Muscle of leg (tissue), 16 donors: ENCODE measurements at places on chromosomes 5 and 9. TPM values are rescaled to one million over a fixed set of nuclear protein-coding genes. Genes with fewer than 3 reads are reported as not detected.

- peak; percentile 9 for DNase-seq
Observed at GRCh38 chr5:44048276-44048984, 340.8 kb downstream of the FGF10 start.

GRCh38 chr9:90946982-90947381 is 145.4 kb downstream of the SYK start:
- DNase-seq: no peak

PNPLA7 gene
- total RNA-seq: 0.80 TPM

- DNase-seq: no peak
Observed at GRCh38 chr9:114369216-114370130, 18.3 kb downstream of the AKNA start.

DNA sequence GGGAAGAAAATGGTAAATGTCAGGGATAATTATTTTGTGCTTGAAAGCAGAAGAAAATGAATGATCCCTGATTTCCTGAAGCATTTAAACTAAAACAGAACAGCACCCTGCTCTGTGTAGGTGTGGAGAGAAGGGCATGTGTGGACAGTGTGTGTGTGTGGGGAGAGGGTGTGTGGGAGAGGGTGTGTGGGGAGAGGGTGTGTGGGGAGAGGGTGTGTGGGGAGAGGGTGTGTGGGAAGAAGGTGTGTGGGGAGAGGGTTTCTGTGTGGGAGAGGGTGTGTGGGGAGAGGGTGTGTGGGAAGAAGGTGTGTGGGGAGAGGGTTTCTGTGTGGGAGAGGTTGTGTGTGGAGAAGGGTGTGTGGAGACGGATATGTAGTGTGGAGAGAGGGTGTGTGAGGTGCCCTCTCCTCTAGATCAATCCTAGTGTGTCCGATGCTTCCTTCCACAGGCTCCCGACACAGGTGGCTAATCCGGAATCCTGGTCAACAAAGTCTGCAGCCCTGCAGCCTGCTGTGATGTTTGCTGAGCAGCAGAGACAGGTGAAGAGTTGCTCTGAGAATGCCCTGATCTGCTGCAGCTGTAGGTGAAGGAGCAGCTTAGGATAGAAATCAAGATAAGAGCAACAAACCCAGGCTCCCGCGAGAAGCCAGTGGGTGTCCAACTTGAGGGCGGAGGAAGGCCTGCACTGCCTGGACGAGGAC is 15.5 kb downstream of the IRX4 start:
- DNase-seq: no peak

DNA sequence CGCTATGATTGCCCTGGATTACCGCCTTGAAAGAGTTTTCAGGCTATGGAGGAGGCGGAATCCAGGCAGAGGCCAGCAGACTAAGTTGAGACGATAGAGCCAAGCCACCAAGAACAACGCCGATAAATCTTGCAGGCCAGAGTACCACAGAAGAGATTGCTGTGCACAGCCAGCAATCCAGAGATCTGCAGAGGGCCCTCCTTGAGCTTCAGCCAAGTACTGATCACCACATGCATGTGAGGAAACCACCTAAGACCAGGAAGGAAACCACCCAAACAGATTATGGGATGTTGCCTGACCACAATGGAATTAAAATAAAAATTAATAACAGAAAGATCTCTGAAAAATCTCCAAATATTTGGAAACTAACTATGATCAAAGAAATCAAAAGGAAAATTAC is 74.9 kb downstream of the GCNT4 start:
- DNase-seq: no peak

GRCh38 chr9:131478421-131478868 is 24.3 kb upstream of the POMT1 start:
- DNase-seq: peak; percentile 41

DNA sequence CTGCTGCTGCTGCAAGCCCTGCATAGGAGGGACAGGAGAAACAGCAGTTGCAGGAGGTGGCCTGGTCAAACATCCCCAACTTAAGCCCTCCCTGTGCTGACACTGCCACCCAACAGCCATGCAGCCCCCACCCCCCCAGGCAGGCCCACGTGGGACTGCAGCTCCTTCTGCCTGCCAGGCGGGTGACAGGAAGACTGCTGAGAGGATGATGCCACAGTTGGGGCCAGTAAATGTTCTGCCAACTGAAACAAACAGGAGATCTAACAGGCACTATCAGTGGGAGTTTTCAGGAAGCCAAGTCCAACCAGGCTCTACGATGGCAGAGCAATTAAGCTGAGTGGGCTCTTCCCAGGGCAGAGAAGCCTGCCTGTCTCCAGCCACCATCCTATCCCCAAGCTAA is 31.1 kb downstream of the DIRAS2 start:
- no peak for DNase-seq

- no peak for DNase-seq
Observed at GRCh38 chr5:129696636-129697035, 51.3 kb upstream of the MINAR2 start.

DNA sequence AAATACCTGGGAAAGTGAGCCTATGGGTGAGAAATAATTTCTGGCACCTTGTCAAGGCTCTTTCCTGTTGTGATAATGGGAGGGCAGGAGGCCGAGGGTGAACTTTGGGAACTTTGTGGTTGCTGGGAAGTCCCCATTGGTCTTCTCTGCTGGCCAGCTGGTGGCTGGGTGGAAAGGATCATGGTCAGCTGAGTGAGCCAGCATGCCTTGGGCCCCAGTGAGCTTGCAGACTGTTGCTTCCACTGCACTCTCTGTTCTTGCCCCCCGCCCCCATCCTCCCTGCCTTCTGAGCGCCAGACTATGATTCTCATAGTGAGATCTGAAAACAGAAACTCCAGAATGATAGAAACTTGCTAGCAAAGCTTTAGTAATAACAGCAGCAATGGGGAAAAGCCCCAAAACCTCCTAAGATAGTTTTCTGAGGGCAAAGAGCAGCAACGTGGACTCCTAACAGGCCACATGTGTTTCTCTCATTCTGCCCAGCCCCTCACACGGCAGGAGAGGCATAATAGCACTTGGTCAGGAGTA is 139.2 kb upstream of the SMARCA2 start:
- DNase-seq: peak; percentile 14

DNA sequence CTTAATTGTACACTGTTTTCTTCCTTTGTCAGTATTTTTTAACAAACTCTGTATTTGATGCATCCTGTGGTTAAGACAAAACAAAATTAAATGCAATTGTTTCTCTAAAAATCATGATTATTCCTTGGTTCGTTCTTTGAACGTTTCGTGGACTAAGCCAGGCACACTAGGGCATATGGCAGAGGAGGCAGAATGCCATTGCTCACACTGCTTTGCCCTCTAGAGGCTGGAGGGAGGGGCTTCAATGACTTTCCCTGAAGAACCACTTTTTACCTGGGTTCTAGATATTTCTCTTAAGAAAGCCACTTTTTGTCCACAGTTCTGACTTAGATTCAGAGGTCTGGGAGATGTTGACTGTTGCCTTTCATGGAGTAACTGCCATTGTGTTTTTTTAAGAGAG is 236.2 kb upstream of the ADAMTSL1 start:
- no peak for DNase-seq

WNT8A gene
- total RNA-seq: not detected

DNA sequence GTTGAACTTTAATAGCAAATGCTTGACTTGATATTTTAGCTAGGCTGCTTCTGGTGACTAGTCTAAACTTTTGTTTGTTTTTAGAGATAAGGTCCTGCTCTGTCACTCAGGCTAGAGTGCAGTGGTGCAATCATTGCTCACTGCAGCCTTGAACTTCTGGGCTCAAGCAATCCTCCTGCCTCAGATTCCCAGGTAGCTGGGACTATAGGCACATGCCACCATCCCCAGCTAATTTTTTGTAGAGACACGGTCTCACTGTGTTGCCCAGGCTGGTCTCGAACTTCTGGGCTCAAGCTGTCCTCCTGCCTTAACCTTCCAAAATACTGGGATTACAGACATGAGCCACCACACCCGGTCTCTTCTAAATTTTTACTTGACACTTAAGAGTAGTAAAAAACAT is 20.7 kb downstream of the CDC37L1 start:
- DNase-seq: no peak
